Ureter (tissue), 1 donor: ENCODE measurements at places on chromosomes 11 and 22.

- no peak for DNase-seq
Observed at GRCh38 chr11:89489930-89490329, 1.2 kb downstream of the NOX4 start.

DNA sequence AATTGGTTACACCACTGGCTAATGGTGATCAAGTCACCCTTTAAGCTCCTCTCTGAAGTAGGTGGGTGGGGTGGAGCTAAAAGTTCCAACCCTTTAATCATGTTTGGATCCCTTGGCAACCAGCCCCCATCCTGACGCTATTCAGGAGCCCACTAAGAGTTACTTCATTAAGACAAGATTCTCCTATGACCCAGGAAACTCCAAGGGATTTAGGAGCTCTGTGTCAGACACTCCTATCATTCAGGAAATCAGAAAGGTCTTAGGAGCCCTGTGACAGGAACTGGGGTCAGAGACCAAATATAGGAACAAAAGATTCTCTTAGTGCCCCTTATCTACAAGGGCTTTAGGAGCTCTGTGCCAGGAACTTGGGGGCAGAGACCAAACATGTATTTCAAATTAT is 141.3 kb downstream of the ATG16L2 start:
- DNase-seq, result no peak

GRCh38 chr11:79381036-79381435 is 59.8 kb downstream of the TENM4 start:
- no peak for DNase-seq

GRCh38 chr11:96062134-96062533 is 138.2 kb upstream of the MTMR2 start:
- no peak for DNase-seq

GRCh38 chr11:77412814-77413213 is 61.1 kb downstream of the PAK1 start:
- DNase-seq, result no peak

GRCh38 chr11:123800036-123800435 is 6.1 kb downstream of the OR6M1 start:
- no peak for DNase-seq

GRCh38 chr11:47606731-47607130 is 12.5 kb upstream of the C1QTNF4 start:
- no peak for DNase-seq

GRCh38 chr11:130094614-130095013 is 24.9 kb downstream of the APLP2 start:
- DNase-seq, result no peak

GRCh38 chr22:44401783-44402110 is 89.0 kb upstream of the SHISAL1 start:
- no peak for DNase-seq

DNA sequence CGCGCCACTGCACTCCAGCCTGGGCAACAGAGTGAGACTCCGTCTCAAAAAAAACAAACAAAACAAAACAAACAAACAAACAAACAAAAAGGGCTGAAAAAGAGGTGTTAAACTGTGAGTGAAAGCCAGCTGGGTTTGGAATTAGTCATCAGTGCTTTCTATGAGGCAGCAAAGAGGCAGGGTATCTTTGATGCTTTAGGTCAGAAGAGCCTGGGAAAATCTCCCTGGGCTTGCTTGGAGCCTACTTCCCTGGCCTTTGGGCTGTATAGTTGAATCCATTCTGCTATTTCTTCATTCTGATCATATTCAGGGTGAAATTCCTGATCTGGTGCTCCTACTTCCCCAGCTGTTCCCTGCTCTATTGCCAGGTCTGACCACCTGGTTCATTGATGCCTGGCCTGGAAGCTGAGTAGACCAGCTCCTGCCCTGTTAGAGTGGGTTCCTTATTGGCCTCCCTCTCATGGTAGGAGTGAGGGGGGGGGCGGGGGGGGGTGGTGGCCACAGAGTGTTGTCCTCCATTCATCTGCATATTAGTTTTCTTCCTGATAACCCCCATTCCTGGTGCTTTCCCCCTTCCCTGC is 65.6 kb downstream of the INSC start:
- DNase-seq, result no peak

DNA sequence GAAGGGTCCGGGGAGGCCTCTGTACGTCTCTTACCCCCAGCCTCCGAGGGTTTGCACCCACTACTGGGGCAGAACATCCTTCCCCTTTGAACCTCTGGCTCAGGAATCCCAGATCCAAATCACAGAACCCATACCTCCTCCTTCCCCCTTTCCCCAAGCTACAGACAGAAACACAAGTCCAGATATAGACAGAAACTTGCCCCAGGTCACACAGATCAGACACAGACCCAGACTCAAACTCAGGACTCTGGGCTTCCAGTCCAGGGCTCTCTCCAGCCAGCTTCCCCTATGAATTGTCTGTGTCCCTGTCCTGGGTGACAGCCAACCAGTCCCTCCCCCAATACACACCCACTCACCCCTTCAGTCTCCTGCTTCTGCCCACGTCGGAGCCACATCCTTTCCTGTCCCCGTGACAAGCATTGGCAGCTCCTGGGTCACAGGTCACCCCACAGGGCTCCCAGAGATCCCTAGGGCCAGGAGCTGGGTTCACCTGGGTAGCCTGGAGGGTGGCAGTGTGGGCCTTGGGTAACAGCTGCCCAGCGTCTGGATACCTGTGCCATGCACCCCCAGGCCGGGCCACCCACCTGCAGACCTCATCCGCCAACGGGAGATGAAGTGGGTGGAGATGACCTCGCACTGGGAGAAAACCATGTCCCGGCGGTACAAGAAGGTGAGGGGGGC is 772 bp downstream of the TBC1D10C start:
- no peak for DNase-seq

- DNase-seq, result peak; percentile 57
Observed at GRCh38 chr22:29733362-29734201, 13.8 kb downstream of the CABP7 start.

DNA sequence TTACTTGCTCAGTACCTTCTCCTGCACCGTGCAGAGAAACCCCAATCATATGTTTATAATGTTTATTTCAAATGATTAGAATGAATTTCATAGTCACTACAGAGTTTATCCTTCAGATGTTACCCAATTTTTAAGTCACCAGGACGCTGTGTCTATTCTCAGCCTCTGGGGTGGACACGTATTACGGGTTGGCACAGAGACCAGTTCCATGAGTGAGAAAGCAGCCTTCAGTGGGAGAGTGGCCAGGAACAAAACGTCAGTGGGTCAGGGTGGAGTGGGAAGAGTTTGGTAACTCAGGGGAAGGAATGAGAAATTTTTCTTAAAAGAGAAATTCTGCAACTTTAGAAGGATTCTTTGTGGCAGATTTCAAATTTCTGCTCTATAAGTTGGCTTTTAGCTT is 77.1 kb upstream of the MTMR2 start:
- DNase-seq, result peak; percentile 86

DNA sequence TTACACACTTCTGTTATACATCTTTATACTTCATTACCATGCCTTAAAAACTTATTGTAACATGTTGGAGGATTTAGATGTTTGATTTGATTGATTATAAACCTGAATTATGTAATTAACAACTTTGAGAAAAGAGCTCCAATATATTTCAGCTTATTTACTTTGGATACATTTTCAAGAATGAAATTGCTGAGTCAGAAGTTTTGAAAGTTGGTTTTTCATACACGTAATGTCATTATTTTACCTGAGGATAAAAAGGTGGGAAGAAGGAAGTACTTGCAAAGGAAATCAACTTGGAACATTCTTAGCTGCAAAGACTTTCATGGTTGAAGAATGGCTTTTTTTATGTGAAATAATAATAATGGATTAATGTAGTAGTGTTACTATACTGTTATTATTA is 677.2 kb downstream of the FAM181B start:
- no peak for DNase-seq

- DNase-seq, result no peak
Observed at GRCh38 chr11:73028611-73029010, 113.5 kb downstream of the FCHSD2 start.

DNA sequence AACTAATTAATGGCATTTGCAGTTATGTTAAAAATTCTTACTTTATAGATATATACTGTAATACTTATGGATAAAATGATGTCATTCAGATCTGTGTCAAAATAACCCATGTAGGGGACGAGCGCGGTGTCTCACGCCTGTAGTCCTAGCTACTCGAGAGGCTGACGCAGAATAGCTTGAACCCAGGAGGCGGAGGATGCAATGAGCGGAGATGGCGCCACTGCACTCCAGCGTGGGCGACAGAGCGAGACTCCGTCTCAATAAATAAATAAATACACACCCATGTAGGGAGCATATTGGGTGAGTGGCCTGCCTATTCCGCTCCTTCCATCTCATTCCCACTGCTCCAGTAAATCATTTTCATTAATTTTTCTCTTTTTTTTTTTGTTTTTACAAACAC is 7.1 kb downstream of the SNU13 start:
- no peak for DNase-seq

- DNase-seq, result no peak
Observed at GRCh38 chr11:77167111-77167626, 39.1 kb downstream of the MYO7A start.

DNA sequence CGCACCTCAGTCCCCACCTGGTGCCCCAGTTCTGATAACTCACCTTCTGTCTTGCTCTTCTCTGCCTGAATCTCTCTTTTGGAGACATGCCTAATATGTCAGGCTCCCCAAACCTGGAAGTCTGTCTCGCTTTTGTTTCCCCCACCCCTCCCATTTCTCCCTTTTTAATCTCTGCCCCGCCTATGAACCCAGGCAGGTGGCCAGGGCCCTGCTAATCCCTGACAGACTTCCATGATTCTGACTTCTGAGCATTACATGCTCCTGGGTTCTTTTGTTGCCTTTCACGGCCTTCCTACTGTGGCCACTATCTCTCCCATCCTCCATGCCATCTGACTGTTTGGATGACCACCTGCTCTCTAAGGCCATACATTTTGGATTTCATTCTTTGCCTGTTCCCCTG is 1120.9 kb upstream of the CCDC90B start:
- DNase-seq, result no peak

DNA sequence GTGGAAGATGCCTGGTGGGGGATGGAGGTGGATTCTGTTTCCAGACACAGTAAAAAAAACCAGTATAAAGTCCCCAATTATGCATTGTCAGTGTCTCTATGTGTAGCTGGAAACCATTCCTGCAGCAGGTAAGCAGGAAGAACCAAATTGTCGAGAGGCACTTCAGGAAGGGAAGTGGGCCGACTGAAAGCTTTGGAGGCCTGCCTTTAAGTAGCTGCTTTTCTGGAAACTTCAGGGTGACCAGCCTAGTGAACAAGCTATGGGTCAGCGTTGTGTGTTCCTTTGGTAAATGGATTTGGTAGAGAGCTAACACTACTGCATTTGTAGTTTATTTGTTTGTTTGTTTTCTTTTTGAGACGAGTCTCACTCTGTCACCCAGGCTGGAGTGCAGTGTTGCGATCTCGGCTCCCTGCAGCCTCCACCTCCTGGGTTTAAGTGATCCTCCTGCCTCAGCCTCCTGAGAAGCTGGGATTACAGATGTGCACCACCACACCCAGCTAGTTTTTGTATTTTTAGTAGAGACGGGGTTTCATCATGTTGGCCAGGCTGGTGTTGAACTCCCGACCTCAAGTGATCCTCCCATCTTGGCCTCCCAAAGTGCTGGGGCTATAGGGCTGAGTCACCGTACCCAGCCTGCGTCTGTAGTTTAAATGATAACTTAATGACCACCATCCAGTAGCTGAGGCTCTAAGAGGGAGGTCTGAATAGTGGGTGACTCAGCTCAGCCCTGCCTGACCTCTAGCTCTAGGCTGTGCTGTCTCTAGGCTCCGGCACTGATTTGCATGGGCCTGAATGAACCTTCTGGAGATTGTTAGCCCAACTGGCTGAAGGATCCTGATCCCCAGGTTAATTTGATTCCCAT is 12.8 kb downstream of the PTPRJ start:
- DNase-seq, result no peak

DNA sequence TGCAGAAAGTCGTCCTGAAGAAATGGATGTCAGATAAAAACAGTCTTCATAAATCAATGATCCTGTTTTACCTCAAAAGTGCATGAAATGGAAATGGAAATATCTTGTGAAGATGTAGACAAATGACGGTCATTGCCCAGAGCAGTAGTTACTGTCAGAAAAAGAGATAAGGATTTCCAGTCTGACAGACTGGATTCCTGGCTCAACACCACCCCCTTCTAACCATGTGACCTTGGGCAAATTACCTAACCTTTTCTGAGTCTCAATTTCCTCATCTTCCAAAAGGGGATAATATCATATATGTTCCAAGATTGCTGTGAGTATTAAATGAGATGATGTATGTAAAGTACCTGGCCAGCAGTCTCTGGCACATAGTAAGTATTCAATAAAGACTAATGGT is 32.9 kb upstream of the EHF start:
- DNase-seq, result no peak

DNA sequence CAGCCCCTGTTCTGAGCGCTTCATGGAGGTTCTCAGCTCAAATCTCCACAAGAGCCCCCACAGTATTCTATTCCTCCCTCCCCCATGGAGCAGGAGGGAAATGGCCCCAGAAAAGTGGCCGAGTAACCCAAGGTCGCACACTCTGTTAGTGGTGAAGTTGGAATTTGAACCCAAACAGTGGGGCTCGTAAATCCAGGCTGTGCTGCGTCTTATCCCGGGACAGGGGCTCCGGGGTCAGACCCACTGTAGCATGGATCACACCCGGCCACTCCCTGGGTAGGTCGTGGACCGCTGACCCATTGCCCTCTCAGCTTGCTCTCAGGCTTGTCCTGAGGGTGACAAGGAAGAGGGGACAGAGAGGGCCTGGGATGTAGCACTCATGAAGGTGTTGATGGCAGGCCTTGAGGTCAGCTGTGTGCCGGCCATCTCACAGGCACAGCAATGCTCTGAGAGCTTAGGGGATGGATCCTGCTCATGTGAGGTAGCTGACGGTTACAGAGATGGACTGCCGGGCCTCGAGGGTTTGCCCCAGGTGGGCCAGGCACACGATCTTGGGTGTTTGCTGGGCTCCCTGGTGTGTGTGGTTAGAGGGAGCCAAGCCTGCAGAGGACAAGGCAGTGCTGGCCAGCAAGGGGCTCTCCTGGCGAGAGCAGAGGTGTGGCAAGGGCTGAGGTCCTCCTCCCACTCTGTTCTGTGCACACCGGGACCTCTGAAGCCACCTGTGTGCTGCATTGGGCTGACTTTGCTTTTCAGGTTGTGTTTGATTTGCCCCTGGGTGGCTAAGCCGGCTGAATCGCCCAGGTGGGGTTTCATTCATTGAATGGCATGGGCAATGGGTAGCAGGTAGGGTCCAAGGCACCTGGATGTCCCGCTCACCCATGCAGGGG is 2.3 kb upstream of the FGF19 start:
- DNase-seq, result no peak

DNA sequence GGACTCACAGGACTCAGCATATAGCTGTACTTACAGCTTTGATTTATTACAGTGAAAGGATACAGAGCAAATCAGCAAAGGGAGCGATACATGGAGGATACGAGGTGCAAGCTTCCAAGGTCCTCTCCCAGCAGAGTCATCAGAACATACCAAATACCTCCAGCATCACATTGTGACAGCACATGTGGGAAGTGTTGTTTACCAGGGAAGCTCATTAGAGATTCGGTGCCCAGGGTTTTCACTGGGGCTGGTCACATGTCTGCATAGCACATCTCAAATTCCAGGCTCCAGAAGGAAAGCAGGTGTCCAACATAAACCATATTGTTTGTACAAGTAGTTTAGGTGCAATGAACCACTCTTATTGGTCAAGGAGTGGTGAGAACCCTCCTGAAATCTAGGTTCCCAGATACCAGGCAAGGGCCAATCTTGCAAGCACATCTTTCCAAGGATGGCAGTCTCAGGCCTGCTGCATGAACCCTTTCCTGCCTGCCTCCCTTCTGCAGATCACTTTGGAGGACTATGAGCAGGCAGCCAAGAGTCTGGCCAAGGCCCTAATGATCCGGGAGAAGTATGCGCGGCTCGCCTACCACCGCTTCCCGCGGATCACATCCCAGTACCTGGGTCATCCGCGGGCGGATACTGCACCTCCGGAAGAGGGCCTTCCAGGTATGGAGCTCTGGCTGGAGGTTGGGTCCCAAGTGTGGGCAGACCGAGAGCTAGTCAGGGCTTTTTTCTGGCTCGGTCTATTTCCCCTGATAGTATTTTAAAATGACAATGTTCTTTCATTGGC is 26.7 kb downstream of the AMPD3 start:
- no peak for DNase-seq
